Left renal pelvis (tissue), 4 donors: ENCODE measurements at places on chromosomes 6 and 20. TPM values are rescaled to one million over a fixed set of nuclear protein-coding genes. Genes with fewer than 3 reads are reported as not detected.

DNA sequence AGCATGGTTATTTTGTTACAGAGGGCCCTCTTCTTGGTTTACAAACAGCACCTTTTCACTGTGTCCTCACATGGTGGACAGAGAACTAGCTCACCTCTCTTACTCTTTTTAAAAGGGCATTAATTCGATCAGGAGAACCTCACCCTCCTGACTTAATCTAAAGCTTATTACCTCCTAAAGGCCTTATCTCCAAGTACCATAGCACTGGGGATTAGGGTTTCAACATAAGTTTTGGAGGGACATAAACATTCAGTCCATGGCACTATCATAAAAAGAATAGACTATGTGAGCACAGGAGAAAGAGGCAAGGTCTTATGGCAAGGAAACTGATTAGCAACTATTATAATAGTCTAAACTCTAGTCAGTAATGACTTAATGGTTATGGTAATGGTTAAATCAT is 736.2 kb upstream of the ADGRB3 start:
- DNase-seq = no peak

DNA sequence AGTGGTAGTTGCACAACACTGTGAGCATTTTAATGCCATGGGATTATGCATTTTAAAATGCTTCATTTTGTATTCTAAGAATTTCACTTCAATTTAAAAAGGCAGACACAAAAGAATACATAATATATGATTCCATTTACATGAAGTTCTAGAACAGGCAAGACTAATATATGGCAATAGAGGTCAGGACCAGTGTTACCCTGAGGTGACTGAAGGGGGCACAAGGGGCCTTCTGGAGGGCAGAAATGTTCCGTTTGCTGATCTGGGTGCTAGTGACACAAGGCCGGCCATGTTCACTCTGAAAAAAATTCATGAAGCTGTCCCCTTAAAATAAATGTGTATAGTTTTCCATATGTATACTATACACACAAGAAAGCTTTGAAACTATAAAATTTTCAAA is 28.5 kb downstream of the TASP1 start:
- no peak for DNase-seq

DNA sequence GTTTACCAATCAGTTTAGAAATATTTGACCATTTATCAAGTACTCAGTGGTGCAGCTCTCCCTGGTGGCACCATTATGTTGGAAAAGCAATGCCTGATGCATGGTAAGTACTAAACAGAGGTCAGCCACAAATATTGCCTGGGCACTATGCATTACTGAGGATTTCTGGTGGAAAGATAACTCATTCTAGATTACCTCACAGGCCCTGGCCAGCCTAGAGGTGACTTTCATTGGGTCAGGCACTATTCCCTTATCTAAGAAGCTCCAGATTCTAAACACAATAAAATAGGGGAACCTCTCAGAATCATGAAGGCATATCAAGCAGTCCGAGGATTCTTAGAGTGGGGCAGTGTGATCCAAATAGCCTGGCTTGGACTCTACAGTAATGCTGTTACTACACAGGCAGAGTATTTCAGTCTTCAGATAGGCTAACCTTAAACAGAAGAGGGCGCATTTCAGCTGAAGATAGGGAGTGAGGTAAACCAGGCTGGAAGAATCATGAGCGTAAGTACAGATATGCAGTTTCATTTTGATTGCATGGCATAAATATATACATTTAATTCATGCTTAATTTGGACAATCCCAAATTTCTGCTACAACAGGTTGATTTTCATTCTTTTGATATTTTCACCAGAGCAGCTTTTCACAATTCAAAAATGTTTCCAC is 12.1 kb downstream of the LGSN start:
- no peak for DNase-seq

DNA sequence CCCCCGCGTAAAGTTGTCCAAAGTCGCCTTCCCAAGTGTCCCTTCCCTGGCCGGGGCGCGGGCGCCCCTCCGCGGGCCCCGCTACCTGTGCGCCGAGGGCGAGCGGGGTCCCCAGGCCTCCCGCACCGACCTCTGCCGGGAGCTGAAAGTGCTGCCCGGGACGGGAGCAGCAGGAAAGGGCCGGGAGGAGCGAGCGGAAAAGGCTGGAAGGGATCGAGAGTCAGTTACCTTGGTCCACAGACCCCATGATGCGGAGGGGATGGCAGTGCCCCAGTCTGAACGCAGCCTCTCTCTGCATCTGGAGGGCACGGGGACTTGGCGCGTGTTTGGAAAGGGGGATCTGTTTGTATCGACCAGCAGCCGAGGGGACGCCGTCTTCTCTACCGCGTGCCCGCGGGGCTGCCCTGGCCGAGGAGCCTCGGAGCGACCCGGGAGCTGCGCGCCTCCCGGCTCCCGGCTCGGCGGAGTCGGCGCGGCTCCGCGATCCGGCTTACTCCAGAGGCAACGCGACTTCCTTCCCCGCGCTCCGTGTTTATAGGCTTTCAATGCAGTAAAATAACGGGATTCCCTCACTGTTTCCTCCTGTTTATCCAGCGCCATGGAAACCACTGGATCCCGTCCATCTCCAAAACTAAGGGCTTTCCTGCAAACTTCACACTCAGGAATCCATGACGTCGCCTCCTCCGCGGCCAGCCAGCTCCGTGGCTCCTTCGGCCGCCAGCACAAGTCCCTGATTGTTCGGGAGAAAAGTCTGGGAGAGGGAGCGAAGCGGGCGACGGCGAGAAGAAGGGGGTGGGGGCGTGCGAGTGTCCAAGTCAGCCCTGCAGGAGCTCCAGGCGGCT is 20.0 kb upstream of the NFATC2 start:
- DNase-seq = peak; percentile 83

- DNase-seq = no peak
Measured at GRCh38 chr6:143400258-143401067, 50.0 kb downstream of the ADAT2 start.

DNA sequence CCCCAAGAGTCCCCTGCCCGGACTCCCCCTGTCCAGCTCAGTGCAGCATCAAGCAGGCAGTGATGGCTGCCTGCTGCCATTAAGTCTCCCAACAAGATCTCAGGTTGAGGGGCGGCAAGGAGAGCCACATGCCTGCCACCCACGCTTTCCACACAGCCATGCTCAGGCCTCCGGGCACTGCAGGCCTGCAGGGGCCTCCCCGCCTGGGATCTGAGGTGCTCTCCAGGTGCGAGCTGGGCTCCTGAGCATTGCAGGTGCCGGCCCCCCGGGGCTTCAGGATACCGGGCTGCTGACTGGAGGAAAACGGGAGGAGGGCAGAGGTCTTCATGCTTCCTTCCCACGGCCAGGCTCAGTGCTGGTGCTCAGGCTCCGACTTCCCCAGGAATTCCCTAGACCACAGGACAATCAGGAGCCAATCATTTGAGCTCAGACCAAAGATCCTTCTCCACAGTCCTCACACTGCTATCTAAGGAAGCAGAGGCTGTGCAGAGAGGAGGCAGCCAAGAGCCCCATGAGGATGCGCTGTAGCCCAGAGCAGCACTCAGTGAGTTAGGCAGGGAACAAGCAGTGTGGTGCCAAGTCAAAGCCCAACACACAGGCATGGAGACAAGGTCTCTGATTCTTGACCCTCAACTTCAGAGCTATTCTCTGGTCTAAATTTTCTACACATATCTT is 52.7 kb downstream of the PYGB start:
- no peak for DNase-seq

- no peak for DNase-seq
Measured at GRCh38 chr6:4682431-4683097, 93.6 kb upstream of the CDYL start.

The BPI gene
- polyA plus RNA-seq = 1.2 TPM
